AG08396 (cell line): ENCODE measurements at places on chromosomes 16 and 17.

DNA sequence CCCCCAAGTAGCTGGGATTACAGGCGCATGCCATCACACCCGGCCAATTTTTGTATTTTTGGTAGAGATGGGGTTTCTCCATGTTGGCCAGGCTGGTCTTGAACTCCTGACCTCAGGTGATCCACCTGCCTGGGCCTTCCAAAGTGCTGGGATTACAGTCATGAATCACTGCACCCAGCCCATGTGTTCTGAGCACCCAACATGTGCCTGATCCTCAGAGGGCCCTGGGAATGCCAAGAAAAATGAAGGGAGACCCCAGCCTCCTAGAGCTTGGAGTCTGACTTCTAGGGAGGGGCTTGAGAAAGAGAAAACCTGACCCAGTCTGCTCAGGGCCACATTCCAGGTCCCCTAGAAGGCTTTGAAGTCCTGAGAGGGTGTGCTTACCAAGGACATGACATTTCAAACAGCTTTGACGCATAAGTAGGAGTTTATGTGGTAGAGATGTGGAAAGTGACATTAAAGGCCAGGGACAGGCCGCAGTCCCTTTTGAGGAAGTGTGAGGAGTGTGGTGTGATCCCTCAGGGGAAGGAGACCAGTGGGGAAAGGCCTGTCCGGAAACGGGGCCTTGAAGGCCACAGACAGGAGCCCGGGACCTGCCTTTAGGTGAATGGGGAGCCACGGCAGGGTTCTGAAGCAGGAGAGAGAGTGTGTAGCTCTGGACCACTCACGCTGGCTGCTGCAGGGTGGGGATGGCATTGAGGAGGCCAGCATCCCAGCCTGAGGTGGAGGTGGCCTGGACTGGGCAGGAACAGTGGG lies 1.1 kb upstream of the CCL22 start:
- no peak for DNase-seq

DNA sequence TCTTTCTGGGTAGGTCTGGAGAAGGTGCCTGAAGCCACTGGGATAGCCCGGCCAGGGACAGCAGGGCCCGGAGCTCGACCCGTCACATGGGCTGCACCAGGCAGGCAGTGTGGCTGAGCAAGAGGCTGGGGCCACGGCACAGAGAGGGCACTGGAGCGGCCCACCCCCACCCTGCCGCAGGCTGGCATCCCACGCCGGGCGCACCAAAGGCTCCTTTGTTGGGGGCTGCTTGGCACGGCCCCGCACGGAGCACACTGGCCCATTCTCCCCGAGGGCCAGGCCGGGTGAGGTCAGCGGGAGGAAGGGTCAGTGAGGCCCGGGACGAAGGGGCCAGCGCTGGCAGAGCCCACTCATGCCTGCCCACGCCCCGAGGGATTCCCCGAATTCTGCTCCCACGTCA lies 36.5 kb upstream of the PVALEF start:
- no peak for DNase-seq

- no peak for DNase-seq
Observed at GRCh38 chr17:28982131-28982793, 23.6 kb downstream of the SEZ6 start.

DNA sequence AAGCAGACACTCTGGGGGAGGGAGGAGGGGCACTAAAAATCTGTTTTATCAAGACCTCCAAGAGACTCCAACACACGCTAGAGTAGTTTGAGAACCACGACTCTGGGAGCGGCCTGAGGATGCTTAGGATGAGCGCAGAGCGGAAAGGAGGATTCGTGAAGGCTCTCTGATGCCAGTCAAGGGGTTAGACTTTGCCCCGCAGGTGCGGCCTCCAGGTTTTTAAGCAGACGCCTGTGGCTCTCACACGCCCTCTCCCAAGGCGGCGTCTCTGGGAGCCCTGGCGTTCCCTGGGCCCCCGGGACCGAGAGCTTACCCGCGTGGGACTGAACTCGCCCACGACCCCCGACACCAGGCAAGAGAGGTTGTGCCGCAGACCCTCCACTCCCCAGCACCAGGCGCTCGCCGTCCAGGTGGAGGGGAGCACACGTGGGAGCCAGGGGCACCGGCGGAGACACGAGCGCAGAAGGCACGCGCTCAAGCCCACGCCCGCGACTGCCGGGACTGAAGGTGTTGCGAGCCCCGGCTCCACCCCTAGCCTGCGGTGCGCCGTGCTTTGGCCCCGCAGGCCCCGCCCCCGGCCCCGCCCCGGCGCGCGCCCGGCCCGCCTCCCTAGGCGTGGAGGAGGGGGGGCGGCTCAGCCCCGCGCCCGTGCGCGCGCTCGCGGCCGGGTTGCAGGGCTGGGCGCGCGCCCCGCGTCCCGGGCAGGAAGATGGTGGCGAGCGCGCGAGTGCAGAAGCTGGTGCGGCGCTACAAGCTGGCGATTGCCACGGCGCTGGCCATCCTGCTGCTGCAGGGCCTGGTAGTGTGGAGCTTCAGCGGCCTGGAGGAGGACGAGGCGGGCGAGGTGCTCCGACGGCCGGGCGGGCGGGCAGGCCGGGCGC lies at the start of gene XYLT2:
XYLT2 (plus strand) TSS at position 695 of the 881 bp plus-strand sequence; CDS start at position 710, 15 bp downstream.
- DNase-seq: peak; percentile 99

DNA sequence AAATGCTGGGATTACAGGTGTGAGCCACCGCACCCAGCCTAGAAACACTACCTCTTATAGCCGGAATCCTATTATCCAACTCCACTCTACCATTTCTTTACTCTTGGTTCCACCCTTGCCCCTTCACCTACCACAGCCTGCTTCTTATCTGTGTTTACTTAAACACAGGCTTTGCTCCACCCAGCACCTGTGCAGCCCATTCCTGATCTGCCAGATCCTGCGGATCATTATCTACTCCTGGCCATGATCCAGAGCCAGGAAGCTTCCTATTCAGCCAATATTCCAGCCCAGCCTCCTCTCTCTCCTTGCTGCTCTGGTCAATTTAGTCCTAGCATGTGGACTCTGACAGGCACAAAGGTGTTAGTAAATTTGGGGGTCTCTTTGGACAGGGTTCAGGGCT lies 98.8 kb upstream of the MED13 start:
- no peak for DNase-seq

GRCh38 chr17:10792151-10792550 lies 11.7 kb downstream of the TMEM238L start:
- no peak for DNase-seq
